ENCODE measurements at places on chromosomes 6 and 20.
A peak's percentile ranks its signal among the peaks of the same experiment; 100 is the strongest.

- no peak for DNase-seq
Observed at GRCh38 chr20:50471231-50471630, 39.0 kb upstream of the PTPN1 start.

GRCh38 chr6:5517796-5518195, 256.5 kb downstream of the FARS2 start:
- DNase-seq = no peak

DNA sequence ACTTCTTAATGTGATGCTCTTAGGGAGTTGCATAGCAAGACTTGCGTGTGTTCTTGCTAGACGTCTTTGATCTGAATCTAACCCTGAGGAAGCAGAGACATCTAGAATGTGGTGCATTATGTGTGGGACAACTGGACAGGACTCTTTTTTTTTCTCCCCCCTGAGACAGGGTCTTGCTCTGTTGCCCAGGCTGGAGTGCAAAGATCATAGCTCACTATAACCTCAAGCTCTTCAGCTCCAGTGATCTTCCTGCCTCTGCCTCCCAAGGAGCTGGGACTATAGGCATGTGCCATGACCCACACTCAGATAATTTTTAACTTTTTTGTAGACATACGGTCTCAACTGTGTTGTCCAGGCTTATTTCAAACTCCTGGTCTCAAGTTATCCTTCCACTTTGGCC, 34.0 kb downstream of the PCMT1 start:
- DNase-seq = no peak

GRCh38 chr6:82270881-82271635, 23.5 kb upstream of the IBTK start:
- peak; percentile 13 for DNase-seq

DNA sequence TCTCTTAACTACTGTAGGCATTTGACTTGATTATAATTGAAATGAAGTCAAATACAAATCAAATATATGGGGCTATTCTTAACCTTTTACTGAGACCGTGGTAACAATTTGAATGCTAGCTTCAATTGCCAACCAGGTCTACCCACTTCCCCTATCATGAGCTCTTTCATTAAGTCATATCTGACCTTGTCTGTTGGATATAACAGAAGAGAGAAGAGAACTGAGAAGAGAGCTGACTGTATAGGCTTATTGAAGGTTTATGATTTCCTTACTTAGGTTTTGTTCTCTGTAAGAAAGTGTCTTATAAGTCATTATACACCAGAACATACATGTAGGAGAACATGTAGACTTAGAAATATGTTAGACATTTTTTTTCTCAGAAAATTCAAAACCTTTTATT, 549.4 kb downstream of the COL12A1 start:
- no peak for DNase-seq

DNA sequence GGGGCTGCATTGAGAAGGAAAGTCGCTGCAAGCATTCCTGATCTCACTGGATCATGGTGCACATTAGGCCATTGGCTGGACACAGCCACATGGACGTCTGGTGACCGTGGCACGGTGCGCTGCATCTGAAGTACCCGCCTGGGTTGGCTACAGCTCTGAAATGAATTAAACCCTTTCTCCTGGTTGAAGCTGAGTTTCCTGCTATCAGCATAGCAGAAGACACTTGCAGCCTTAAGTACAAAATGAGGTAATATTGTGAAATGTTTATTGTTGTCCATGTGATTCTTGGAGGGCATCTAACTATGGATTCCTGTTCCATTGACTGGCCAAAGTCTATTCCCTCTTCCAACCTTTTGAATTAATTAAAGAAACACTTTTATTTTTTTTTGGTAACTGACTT, 89.8 kb upstream of the ADTRP start:
- no peak for DNase-seq

- DNase-seq = no peak
Observed at GRCh38 chr6:124512431-124512830, 449.8 kb upstream of the RNF217 start.

GRCh38 chr6:31776485-31776988, 591 bp downstream of the VWA7 start:
- no peak for DNase-seq

DNA sequence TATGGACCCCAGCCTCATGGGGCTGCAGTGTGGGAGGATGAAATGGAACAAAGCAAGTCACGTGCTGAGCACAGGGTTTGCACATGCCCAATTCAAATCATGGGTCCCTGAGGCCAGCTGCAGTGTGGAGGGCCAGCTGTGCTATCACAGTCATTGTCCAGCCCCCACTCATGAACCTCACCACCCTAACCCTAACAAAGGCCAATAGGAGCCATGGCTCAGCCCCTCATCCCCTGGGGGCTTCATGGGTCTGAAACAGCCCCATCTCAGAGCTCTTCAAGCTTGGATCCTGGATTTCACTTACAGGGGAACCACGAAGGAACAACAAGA, 125.6 kb upstream of the MAFB start:
- DNase-seq = no peak

GRCh38 chr6:26520237-26520849, 17.8 kb upstream of the HMGN4 start:
- DNase-seq = no peak

DNA sequence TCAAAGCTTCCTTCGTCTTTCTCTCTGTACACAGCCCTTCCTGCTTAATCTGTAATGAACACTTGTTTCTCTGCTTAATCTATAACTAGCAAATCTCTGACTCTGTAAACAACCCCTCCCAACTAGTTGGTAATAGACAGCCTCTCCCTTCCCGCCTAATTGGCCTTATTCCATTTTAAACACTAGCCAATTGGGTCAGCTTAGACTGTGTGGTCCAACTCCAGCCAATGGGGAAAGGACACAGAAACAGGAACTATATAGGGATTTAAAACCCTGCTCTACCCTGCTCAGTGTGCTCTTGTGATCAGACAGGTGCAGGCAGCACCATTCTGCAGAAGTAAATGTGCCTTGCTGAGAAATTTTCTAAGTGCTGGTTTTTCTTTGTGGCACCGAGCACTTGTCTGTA, 18.5 kb downstream of the CHD6 start:
- no peak for DNase-seq

DNA sequence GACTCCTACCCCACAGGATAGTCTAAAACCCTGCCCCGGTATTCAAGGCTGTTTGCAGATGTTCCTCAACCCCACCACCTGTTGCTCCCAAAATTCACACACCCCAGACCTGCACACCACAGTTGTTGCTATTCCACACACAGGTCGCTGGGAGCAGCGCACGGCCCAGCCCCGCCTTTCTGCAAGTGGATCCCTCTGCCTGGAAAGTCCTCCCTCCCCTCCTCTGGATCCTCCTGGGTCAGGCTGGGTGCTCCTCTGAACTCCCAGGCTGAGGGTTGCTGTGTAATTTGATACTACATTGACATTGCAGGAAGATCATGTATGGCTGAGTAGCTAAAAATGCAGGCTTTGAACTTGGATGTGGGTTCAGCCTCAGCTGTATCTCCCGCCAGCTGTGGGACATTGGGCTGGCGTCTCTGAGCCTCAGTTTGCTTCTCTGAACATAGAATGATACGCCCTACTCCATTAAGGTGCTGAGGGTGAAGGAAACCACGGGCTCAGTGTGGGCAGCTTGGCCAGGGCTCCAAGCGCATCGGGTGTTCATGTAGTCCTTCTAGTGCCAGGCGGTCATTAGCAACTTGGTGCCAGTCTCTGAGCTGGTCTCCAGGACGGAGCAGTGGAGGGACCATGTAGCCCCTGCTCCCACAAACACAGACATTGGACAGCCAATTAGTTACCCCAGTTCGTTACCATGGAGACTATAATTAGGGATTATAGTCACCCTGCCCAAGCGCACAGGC, 13.9 kb upstream of the CCN5 start:
- no peak for DNase-seq
